ENCODE measurements at places on chromosomes 4 and X.

GRCh38 chr4:112109360-112110058, 35.7 kb upstream of the FAM241A start:
- H3K36me3 ChIP-seq = no peaks in the 10 kb centered on the region
- H3K27ac ChIP-seq = peak overlapping the region; percentile 53
- no peak for DNase-seq
- no peak overlapping the region for H3K4me3 ChIP-seq
- no peaks in the 10 kb centered on the region for H3K4me1 ChIP-seq
- no peaks in the 10 kb centered on the region for H3K27me3 ChIP-seq

- DNase-seq = no peak
- H3K27ac ChIP-seq = no peak overlapping the region
- no peaks in the 10 kb centered on the region for H3K4me1 ChIP-seq
Measured at GRCh38 chr4:53098681-53099121, 236.6 kb downstream of the RASL11B start.

DNA sequence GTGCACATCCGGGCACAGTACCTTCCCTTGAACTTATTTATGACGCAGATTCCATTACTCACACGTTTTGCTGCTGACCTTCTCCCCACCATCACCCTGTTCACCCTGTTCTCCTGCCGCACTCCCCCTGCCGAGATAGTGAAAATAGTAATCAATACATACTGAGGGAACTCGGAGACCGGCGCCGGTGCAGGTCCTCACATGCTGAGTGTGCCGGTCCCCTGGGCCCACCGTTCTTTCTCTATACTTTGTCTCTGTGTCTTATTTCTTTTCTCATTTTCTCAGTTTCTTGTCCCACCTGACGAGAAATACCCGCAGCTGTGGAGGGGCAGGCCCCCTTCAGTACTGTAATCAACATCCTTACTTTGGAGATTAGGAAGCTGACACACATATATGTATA, 1337.1 kb upstream of the PABPC4L start:
- no peak overlapping the region for H3K4me3 ChIP-seq
- DNase-seq = no peak
- no peak overlapping the region for H3K27ac ChIP-seq
- H3K36me3 ChIP-seq = no peaks in the 10 kb centered on the region

DNA sequence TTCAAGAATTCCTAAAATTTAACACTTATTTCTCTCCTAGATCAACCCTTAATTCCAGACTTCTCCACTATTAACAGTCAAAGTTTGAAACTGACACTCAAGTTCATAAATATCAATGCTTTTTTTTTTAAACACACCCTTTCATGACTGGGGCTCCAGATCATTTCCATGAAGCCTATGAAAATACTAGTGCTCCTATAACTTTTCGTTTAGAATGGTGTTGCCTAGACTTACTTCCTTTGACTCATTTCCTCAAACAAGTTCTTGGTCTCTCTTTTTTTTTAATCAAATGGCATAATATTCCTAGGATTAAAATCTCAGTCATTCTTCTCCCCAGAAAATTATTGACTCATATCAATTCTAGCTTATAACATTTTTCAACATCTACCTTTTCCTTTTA, 13.1 kb downstream of the ZMAT1 start:
- H3K4me1 ChIP-seq = no peaks in the 10 kb centered on the region
- DNase-seq = no peak
- no peak overlapping the region for H3K4me3 ChIP-seq
- no peaks in the 10 kb centered on the region for H3K27me3 ChIP-seq

Measured in colonic mucosa (tissue), 4 donors.